ENCODE measurements at places on chromosomes 11 and 22. TPM values are rescaled to one million over a fixed set of nuclear protein-coding genes. Genes with fewer than 3 reads are reported as not detected.

CCDC88B gene
- total RNA-seq, result 99.1 TPM

PPFIBP2 gene
- total RNA-seq, result 21.9 TPM

DNHD1 gene
- 19.6 TPM for total RNA-seq

APOL4 gene
- total RNA-seq, result 7.5 TPM

TSPAN18 gene
- 42.3 TPM for total RNA-seq

MS4A12 gene
- not detected for total RNA-seq

CDC42EP2 gene
- total RNA-seq, result 0.38 TPM

- H3K4me1 ChIP-seq, result peaks cover 71% of the 10 kb centered on the region
- DNase-seq, result no peak
- H3K27me3 ChIP-seq, result no peaks in the 10 kb centered on the region
- peaks cover 44% of the 10 kb centered on the region for H3K36me3 ChIP-seq
Measured at GRCh38 chr22:36862251-36863242, 1.7 kb downstream of the NCF4 start.

DNA sequence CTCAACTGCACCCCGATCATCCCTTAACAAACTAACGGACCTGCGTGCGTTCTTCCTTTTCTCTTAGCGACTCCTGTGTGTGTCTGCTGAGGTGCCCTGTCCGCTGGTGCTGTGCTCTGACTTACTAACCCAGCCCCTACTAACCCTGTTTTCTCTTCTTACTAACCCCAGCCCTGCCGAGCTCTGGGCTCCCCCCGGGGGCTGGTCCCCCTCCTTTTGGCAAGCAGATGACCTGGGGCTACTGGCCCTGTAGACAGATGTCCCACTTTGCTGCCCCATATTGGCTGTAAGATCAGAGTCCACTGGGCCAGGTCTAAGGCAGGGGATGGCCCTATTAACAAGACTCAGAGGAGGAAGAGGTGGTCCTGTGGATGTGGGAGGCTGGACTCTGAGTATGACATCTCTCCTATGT, 14.7 kb downstream of the MIAT start:
- DNase-seq, result no peak
- peak overlapping the region; percentile 100 for H3K27ac ChIP-seq
- no peaks in the 10 kb centered on the region for H3K27me3 ChIP-seq

DNA sequence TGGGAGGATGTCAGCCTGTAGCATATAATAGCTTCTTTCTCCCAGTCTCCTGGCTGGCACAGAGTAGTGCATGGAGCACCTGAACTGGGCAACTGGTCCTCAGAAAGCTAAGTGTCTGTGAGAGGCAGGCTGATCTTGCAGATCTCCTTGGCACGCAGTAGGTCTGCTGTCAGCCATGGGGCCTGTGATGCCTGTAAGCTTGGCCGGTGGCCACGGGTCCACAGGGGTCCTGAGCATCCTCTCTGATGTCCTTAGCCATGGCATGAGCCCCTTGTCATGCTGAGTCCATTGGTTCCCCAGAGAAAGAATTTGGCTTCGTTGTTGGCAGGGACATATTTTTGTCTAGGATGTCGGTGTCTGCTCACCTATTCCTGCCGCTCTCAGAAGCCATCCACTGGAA, 25.0 kb downstream of the AMPD3 start:
- no peak overlapping the region for H3K27ac ChIP-seq
- H3K27me3 ChIP-seq, result no peaks in the 10 kb centered on the region

- no peaks in the 10 kb centered on the region for H3K36me3 ChIP-seq
- H3K27ac ChIP-seq, result no peak overlapping the region
- no peaks in the 10 kb centered on the region for H3K4me1 ChIP-seq
Measured at GRCh38 chr11:106925245-106925644, 93.0 kb downstream of the GUCY1A2 start.

GRCh38 chr11:32259641-32260081, 168.8 kb downstream of the RCN1 start:
- H3K36me3 ChIP-seq, result no peaks in the 10 kb centered on the region
- H3K4me3 ChIP-seq, result no peak overlapping the region

DNA sequence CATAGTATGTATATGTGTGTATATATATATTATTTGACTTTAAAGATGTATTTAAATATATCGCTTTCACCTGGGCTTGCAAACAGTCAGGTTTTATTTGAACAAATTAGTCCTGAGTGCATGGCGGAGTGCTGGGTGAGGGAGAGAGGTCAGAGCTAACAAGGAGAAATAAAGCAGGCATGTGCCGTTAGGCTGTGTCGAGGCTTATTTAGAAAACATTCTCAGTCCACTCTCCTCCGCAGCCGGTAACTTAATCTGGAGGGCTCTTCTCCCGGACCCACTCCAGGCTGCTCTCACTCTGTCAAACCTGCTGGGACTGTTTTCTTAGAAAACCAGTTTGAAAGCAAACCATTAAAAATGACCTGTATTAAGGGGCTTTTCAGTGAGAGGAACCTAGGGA, 455.9 kb downstream of the MN1 start:
- no peak overlapping the region for H3K27ac ChIP-seq
- DNase-seq, result no peak
- no peaks in the 10 kb centered on the region for H3K36me3 ChIP-seq
- H3K4me3 ChIP-seq, result no peak overlapping the region
- H3K27me3 ChIP-seq, result no peaks in the 10 kb centered on the region

DNA sequence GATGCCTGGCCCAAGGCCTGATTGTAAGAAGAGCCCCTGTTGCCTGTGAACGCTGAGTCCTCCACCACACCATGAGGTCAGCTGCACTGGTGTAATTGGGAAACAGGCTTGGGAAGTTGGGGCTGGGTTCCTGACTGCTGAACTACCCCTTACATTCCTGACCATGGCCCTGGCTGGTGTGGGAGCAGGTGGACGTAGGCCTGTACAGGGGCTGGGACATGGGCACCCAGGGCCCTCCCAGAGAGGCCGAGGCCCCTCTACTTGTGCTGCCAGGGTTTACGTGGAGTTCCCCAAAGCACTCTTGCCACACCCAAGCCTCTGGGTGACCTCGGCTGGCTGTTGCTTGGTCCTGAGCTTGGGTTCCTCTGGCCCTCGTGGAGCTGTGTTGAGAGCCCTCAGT, 5.4 kb downstream of the RELT start:
- peaks cover 18% of the 10 kb centered on the region for H3K36me3 ChIP-seq
- DNase-seq, result no peak
- no peaks in the 10 kb centered on the region for H3K27me3 ChIP-seq
- no peak overlapping the region for H3K4me3 ChIP-seq
- peaks cover 81% of the 10 kb centered on the region for H3K4me1 ChIP-seq
